ENCODE measurements at places on chromosomes 1 and 21.

GRCh38 chr1:18997508-18997907 lies 41.0 kb upstream of the IFFO2 start:
- DNase-seq: no peak

- no peak for DNase-seq
These were observed 51.6 kb upstream of the SPATA6 start for GRCh38 chr1:48523558-48523957.

- DNase-seq: no peak
These were observed 7.2 kb upstream of the TNFSF18 start for GRCh38 chr1:173057984-173058383.

GRCh38 chr21:31022306-31022705 lies 16.0 kb downstream of the KRTAP19-8 start:
- no peak for DNase-seq

DNA sequence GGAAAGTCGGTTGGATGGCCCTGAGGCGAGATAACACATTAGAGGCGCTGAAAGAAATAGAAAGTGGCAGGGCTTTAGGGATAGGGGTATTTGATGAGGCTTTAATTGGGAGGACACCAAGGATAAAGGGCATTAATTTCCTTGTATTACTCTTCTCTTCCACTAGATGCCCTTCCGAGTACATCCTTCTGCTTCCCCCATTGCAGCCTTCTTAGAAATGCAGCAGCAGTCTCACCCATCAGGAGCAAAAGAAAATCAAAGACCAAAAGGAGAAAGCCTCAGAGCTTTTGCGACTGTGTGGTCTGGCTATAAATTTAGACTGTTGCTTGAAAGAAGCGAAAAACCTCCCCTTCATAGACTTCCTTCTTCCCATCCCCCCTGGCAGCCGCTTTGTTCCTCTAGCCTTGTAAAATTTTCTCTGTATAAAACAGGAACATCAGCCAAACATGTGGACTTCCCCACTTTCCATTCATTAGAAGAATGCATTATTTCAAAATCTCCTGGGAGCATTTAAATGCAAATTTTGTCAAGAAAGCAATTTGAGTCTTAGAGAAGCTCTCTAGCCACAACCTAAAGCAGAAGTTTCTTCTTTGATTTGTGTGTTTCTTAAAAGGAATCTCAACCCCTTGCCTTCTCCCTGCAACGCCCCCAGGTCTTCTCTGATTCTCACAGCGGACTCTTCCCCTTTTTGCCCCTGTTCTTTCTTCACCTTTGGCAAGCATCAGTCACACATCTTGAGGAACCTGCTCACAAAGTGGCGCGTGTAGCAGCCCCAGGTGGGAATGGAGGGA lies 76.6 kb downstream of the NDUFS5 start:
- peak; percentile 22 for DNase-seq

DNA sequence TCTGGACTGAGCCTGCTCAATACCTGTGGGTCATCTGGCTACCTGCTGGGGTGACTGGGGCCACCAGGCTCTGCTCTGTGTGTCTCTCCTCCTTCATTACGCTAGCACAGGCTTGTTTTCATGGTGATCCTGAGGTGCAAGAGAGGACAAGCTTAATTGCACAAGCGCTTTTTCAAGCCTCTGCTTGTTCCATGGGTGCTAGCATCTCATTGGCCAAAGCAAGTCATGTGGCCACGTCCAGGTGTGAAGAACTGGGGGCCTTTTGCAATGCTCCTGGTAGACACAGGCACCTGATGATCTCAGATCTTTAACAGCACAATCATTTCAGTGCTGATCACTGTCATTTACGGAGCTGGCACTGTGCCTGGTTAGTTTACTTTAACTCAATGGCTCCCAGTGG lies 114.6 kb downstream of the KAZN start:
- no peak for DNase-seq

GRCh38 chr1:30286241-30286987 lies 437.0 kb downstream of the MATN1 start:
- DNase-seq: no peak

DNA sequence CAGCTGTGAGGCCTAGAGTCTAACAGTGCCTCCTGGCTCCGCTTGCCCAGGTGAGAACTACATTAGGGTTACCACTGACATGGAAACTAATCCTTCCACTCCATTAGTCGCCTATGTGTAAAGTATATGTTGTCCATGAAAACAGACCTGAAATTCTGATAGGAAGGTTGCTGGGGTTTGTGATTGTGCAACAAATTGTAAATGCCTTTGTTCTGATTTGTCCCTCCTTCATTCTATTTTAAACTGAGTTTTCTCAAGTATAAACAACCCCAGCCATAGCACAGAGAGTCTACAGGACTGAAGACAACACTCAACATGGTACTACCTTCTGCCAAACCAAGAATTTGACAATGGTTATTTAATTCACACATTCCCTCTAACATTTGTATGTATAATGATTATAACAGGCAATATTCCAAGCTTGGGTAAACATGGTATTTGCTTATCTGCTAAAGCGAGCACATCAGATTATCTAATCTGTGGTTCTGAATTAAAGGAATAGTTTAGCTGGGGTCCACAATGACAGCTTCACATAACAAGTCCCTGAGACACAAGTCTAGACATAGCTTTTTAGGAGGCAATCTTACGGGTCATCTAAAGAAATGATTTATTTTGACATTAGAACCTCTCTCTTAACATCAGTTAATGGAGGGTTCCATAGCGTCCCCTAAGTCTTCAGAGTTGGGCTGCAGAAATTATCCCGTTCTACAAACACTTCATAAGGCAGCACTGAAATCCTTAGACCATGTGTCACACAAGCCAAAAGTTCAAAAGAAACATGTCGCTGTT lies 633.0 kb downstream of the SMYD3 start:
- DNase-seq: no peak

- no peak for DNase-seq
These were observed 38.4 kb downstream of the EEIG2 start for GRCh38 chr1:108598340-108598739.

GRCh38 chr1:185917646-185918045 lies 183.5 kb downstream of the HMCN1 start:
- no peak for DNase-seq

GRCh38 chr1:234774971-234775370 lies 165.0 kb upstream of the IRF2BP2 start:
- DNase-seq: no peak

- DNase-seq: no peak
These were observed 56.8 kb downstream of the SIK1 start for GRCh38 chr21:43370091-43370658.

DNA sequence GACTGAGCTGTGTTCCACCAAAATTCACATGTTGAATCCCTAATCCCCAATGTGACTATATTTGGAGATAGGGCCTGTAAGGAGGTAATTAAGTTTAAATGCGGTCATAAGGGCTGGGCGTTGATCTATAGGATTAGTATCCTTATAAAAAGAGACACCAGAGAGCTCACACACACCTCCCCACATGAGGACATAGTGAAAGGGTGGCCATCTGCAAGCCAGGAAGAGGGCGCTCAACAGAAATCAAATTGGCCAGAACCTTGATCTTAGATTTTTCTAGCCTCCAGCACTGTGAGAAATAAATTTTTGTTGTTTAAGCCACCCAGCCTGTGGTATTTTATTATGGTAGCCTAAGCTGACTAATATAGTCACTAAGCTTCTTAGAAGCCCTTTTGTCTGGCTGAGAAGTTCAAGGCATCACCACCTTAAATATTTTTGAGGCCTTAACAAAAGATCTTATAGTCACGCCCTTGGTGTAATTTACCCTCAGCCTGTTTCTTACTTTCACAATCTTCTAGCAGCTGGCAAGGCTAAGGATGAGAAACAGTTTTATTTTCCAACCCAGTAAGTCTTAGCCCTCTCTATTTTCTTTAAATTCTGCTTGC lies 28.8 kb downstream of the GORAB start:
- no peak for DNase-seq

All from stimulated activated CD4-positive, alpha-beta T cell treated with anti-CD3 and anti-CD28 coated beads, Interleukin-1b, Interleukin-23, amount 100 ng/mL, for 48 hours (primary cell).